Upper lobe of left lung (tissue), 6 donors: ENCODE measurements at places on chromosomes 5 and 9.

GRCh38 chr5:34803974-34804732 is 34.8 kb upstream of the TTC23L start:
- DNase-seq, result no peak

GRCh38 chr5:100901821-100902341 is 1.2 kb downstream of the ST8SIA4 start:
- peak; percentile 67 for DNase-seq

DNA sequence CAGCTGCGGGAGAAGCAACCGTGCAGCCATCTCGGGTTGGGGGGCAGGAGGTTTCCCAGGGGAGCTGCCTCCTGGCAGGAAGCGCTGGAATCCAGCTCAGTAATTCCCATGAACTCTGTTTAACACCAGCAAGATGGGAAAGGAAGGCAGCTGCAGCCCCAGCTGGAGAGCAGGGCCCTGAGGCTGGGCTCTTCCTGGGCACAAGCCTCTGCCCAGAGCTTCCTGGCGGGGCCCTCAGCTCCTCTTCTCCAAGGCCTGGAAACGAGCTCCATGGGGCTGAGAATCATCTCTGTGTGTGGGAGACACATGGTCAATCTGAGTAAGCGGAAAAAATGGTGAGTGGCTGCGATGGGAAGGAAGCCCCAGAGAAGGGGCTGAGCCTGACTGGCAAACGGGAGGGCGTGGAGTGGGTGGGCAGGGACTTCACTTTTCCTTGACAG is 6.3 kb downstream of the MRPL36 start:
- DNase-seq, result no peak

DNA sequence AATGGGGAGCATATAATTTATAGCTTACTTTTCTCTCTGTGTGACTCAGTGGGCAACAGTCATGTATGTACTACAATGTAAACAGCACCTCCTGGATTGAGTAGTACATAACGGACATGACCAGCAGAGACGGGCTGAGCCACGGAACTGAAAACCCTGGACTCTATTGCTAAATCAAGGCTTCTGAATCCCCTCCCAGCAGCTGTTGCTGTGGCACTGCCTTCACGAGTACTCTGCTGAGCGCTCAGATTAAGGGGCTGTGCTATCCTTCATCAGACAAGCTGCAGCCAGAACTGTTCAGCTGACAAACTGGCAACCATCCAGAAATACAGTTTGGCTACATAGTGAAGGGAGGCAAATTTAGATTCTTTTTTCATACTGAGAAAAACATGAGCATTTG is 131.3 kb upstream of the CCDC180 start:
- no peak for DNase-seq

DNA sequence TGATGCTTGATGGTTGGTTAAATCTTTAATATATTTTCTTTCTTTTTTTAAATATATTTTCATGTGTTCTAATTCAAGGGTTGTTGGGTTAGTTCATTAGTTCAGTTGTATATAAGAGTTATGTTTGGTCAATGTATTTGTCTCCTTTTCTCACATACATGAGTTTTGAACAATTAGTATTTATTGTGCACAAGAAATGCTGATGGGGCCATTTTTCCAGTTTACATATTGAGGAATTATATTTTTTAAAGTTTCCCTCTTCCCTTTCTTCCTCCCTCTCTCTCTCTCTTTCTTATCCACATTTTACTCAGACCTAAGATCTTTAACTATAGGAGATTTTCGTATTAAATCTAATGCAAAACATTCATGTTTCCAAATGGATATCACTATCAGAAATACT is 74.0 kb downstream of the LNPEP start:
- DNase-seq, result no peak

- no peak for DNase-seq
Measured at GRCh38 chr9:101751895-101752294, 13.4 kb upstream of the GRIN3A start.

DNA sequence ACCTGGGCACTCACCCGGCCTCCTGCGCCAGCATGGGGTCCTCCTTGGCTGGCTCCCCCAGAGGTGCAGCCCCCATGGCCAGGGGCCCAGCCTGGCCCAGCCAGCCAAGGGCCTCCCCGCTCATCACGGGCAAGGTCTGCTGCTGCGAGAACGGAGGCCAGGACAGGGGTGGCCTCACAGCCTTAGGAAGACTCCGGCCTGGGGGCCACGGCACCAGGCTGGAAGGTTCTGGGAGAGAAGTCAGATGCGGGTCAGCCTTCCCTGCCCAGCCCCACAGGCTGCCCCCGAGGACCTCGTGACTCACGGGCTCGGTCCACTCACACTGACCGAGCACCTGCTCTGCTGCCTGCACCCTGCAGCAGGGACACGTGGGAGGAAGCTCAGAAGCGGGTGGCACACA is 4.2 kb downstream of the SOHLH1 start:
- no peak for DNase-seq

GRCh38 chr5:88673253-88674105 is 209.5 kb downstream of the MEF2C start:
- no peak for DNase-seq

GRCh38 chr9:33426843-33427293 is 20.5 kb downstream of the AQP3 start:
- peak; percentile 38 for DNase-seq

- no peak for DNase-seq
Measured at GRCh38 chr5:16350816-16351215, 114.8 kb downstream of the ZNF622 start.
